ENCODE measurements at places on chromosomes 13 and 19.

DNA sequence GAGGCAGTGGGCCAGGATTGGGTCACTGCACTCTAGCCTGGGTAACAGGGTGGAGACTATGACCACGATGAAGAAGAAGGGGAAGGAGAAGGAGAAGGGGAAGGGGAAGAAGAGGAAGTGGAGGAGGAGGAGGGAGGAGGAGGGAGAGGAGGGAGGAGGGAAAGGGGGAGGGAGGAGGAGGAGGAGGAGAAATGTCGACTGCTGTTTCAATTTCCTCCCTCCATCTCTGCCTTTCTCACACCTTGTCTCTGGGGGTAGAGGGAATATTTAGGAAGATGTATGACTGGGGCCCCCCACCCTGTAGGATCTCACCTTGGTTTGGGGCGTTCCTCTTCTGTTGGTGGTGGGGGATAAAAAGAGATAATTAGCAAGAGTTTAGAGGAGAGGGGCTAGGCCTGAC lies 3.8 kb downstream of the TNNT1 start:
- DNase-seq = no peak

DNA sequence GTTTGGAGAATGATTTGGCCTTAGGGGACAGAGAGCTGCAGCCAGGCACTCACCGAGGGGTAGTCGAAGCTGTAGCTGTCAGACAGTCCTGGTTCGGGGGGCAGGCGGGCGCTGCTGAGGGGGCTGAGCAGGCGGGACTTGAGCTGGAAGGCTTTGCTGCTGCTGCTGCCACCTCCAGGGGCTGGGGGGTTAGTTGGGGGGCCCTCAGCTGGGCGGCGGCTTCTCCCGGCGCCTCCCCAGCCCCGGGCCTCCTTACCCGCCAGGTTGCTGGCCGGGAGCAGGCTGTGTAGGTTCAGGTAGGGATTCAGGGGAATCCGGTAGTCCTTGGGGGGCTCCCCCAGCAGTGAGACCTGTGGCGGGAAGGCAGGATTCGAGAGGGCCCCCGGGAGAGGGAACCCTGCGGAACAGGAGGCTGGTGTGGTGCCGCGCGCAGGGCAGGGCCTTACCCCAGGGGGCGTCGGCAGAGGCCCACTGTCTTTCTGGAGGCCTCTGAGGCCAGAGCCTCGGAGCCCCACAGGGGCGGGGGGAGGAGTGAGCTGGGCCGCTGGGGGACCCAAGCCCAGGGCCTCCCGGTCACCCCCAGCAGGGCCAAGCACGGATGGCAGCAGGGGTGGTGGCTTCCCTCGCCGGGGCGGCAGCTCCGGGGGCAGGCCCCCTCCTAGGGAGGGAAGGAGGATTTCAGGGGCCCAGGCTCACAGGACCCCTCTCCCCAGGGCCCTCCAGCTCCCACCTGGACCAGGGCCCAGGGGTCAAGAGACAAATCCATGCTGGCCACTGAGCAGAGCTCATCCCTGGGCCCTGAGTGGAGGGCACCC lies 5.0 kb upstream of the FDX2 start:
- DNase-seq = no peak

DNA sequence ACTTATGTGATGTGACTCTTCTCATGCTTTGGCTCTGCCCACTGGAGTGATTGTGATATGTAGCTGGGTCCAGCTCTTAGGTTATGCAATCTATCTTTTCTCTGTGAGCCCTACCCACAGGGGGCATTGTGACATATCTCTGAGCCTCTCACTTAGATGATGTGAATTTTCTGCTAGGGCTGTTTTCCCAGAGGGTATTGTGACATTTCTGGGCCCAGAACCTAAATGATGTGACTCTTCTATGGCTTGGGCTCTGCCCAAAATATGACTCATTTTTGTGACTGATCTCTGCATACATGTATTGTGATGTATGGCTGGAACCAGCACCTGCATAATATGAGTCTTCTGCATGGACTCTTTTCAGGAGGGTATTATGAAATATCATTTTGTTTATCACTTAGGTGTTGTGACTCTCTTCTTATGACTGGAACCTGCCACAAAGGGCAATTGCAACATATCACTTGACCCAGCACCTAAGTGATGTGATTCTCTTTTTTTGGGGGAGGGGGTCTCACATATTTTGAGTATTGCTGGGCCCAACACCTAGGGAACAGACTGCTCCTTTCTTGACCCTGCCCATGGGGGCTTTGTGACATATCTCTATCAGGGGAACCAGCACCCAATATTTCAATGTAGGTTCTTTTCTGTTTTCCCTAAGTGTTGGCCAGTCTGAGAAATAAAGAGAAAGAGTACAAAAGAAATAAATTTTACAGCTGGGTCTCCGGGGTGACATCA lies 12.1 kb upstream of the ZNF254 start:
- no peak for DNase-seq

GRCh38 chr13:44249431-44249836 lies 124.2 kb upstream of the SERP2 start:
- no peak for DNase-seq

GRCh38 chr19:29583196-29583999 lies 22.7 kb upstream of the POP4 start:
- DNase-seq = no peak

DNA sequence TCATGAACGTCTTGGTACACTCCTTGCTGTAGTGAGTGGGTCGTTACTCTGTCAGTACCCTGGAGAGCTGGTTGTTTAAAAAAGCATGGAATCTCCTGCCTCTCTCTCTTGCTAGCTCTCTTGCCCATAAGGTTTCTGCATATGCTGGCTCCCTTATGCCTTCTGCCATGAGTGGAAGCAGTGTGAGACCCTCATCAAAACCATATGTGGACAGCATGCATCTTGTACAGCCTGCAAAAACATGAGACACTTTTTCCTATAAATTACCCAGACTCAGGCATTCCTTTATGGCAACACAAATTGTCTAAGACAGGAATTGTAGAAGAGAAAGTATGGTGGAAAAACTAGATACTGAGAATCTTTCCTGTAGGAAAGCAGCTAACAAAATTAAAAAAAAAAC lies 516.3 kb downstream of the SLITRK6 start:
- no peak for DNase-seq

- no peak for DNase-seq
Measured at GRCh38 chr13:112877539-112877938, 91.5 kb upstream of the MCF2L start.

DNA sequence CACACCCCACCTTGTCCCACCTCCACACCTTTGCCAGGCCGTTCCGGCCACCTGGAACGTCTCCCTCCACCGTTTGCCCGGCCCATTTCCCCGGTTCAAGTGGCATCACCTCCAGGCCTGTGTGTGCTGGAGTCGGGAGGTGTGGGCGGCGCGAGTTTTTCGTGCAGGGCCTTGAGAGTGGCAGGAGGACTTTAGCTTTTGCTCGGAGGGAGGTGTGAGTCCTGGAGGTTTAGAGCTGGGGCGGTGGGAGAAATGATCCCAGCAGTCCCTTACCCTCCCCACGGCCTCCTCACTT lies 4.3 kb upstream of the PALM start:
- DNase-seq = no peak

DNA sequence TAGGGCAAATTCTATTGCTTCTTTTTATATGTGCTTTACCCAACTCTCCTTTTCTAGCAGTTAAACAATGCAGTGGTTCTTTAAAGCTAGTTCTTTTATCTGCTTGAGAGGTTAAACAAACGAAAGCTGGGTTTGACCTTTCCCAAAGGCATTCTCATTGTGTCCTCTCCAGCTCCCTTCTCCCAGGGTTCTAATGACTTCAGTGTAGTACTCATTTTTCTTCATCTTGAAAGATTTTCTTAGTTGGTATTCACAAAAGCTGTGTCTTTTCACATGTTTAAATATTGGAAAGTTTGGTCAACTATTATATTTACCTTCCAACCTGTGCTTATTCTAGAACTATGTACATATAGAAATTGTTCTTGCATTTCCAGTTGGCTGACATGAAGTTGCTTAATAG lies 1.5 kb downstream of the WASF3 start:
- DNase-seq = no peak

DNA sequence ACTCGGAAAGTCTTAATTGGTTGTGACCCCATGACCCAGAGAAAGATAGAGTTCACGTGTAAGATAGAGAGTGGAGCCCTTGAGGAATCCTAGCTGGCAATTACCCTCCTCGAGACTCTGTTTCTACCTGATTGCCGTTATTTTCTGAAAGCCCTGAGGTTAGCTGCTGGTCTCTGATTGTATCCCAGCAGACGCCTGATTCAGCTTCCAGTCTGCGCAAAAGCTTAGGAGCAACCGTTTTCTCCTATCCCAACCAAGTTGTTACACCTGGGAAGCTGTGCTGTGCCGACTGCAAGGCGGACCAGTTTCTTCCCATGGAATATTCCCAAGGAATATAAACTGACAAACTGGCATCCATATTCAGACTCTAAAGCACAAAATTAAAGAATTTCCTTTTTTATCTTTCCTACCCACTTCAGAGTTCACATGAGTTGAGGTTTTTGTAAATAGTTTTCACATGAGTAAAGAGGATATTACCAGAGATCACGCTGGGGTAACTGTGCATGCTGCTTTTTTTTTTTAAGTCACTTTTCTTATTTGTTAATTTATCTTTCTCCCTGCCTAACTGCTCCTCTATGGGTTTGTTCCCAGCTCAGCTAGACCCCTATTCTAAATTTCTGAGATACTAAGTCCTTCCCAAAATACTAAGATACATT lies 1.5 kb upstream of the TRPC4 start:
- no peak for DNase-seq

GRCh38 chr13:97339019-97339987 lies 94.7 kb upstream of the RAP2A start:
- DNase-seq = no peak

- DNase-seq = peak; percentile 9
Measured at GRCh38 chr13:93227280-93227877, 772 bp downstream of the GPC6 start.

GRCh38 chr19:43316591-43317319 lies 36.7 kb upstream of the CD177 start:
- no peak for DNase-seq

DNA sequence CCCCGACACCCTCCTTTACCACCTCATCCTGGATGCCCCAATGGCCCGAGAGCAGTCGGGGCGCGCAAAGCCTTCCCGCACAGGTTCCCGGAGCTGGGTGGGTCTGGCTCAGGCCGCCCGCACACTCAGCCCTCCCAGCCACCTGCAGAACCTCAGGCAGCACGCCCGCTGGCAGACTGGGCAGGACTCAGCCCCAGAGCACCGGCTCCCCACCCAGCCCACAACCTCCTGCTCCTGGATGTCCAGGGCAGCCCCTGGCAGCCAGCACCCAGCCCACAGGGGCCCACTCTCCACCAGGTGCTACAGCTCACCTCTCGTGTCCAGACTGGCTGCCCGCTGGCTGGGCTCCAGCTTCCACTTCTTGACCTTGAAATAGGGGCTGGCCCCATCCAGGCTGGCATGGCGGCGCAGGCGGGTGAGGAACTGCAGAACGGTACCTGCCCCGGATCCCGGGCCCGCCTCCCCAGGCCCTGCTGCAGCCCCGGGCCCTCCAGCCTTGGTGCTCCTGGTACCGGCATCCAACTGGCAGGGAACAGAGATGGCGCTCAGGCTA lies 4.6 kb downstream of the CBARP start:
- no peak for DNase-seq

GRCh38 chr13:113141601-113141970 lies 16.9 kb upstream of the PROZ start:
- no peak for DNase-seq

GRCh38 chr19:32361574-32362317 lies 16.3 kb downstream of the ZNF507 start:
- DNase-seq = no peak

- DNase-seq = no peak
Measured at GRCh38 chr19:43956827-43957226, 5.8 kb downstream of the ZNF221 start.

GRCh38 chr19:49818649-49819370 lies 721 bp downstream of the MED25 start:
- no peak for DNase-seq

DNA sequence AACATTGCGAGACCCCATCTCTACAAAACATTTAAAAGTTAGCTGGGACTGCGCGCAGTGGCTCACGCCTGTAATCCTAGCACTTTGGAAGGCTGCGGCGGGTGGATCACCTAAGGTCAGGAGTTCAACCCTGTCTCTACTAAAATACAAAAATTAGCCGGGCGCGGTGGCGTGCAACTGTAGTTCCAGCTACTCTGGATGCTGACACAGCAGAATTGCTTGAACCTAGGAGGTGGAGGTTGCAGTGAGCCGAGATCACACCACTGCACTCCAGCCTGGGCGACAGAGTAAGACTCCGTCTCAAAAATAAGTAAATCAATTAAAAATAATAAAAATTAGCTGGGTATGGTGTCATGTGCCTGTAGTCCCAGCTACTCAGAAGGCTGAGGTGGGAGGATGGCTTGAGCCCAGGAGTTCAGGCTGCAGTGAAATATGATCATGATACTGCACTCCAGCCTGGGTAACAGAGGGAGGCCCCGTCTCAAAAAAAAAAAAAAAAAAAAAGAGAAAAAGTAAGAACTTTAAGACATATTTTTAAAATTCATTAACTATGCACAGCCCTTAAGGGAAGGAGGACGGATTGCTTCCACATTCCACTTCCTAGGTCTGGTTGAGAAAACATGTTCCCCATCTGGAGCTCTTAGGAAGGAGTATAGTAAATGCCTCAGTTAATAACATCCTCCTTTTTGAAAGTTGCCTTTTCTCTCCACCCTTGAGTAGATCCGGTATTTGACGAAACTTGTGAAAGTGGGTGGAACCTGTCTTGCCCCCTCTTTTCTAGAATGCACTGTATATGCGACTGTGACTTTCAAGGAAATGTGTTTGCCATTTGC lies 26.1 kb downstream of the EXOC3L2 start:
- no peak for DNase-seq

DNA sequence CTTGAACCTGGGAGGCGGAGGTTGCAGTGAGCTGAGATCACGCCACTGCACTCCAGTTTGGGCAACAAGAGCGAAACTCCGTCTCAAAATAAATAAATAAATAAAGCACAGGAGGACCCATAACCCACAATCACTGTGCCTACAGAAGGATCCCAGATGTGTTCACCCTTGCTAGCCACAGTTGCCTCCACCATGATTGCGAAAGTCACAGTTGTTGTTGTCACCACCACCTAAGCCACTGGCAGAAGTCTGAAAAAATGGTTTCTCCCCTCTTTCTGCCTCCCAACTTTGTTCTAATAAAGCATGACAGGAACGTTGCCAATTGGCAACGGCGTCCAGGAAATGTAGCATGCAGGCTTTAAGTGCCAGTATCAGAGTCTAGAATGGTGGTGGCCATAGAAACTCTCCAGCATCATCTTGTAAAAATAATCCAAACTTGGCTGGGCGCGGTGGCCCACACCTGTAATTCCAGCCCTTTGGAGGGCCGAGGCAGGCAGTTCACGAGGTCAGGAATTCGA lies 2.2 kb upstream of the EPS15L1 start:
- DNase-seq = no peak

DNA sequence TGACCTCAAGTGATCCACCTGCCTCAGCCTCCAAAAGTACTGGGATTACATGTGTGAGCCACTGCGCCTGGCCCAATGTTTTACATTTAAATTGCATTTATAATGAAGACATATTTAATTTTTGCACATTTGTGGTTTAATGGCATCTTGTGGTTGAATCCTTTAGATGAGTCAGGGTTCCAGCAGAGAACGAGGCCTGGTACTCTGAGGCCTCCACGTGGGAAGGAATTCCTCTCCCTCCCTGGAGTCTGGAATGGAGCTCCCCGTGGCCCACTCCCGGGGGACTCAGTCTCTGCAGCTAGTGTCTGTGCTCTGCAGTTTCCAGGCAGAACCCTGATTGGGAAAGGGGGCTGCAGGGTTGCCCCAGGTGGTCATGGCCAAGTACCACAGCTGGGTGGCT lies 24.2 kb downstream of the ZFR2 start:
- no peak for DNase-seq

All from NCI-H2081 treated with DMSO at 0.1 percent for 48 hours (cell line).